T-cell (primary cell): ENCODE measurements at places on chromosomes 7 and 10.

GRCh38 chr10:76124280-76124679 lies 692.9 kb downstream of the LRMDA start:
- DNase-seq: no peak

DNA sequence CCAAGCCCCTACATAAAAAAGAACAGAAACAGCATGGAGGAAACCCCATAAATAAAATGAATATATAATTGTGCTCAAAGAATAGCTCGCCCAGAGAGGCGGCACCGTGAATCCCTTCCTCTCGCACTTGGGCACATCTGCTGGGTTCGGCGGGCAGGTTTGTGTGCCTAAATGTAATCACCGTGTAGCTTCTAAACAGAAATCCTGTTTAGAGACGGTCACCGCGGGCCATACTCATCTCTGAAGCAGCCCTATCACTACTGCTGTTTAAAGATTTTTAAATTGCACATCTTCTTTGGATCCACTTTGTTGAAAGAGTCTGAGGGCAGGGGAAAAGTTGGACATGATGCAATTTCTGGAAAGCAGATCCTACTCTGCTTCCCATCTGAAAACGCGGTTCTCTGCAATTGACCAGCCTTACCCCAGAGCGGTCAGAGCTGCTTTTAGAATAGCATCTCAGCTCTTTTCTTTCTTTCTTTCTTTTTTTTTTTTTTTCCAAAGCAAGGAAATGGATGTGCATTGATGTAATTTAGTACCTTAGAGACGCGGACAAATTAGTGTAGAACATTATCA lies 6.4 kb downstream of the DRGX start:
- DNase-seq: no peak

DNA sequence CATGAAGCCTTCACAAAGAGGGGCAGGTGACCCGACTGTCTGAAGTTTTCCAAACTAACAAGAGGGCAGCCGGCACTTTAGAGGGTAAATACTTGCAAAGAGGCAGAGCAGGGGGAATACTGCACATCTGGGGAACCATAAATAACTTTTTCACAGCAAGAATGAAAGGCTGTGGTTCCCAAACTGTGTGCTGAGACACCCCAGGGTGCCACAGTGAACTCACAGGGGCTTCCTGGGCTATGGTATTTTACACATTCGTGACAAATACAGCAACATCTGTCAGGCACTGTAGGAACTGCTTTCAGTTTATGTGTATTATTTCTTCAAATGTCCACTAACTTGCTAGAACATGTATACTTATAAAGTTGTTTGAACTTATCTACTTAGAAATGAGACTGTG lies 67.2 kb downstream of the TBXAS1 start:
- DNase-seq: no peak

DNA sequence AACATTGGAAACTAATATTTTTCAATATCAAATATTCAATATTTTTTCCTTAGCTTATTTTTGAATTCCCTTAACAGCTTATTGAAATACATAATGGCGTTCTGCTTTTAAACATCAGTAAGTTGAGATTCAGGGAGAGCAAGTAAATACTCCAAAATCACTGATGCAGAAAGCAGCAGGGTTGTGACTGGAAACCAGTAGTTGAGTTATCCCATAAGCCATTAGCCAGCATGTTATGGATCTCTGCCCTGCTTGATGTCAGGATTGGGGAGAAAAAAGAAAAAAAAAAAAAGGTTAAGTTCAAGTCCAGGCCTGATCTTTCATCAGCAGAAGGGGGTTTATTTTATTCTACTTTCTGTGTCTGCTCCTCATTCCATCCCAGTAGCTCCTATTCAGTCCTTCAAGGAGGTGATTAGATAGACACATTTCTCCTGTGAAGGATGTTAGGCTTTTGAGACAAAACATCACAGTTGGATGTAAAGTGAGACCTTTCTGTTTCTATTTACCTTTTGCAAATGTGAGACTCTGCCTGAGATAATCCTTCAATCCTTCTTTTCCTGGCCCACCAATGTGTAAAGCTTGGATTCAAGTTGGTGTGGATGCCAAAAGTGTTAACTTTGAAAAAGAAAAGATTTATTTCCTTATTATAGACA lies 110.9 kb upstream of the HDAC9 start:
- no peak for DNase-seq

DNA sequence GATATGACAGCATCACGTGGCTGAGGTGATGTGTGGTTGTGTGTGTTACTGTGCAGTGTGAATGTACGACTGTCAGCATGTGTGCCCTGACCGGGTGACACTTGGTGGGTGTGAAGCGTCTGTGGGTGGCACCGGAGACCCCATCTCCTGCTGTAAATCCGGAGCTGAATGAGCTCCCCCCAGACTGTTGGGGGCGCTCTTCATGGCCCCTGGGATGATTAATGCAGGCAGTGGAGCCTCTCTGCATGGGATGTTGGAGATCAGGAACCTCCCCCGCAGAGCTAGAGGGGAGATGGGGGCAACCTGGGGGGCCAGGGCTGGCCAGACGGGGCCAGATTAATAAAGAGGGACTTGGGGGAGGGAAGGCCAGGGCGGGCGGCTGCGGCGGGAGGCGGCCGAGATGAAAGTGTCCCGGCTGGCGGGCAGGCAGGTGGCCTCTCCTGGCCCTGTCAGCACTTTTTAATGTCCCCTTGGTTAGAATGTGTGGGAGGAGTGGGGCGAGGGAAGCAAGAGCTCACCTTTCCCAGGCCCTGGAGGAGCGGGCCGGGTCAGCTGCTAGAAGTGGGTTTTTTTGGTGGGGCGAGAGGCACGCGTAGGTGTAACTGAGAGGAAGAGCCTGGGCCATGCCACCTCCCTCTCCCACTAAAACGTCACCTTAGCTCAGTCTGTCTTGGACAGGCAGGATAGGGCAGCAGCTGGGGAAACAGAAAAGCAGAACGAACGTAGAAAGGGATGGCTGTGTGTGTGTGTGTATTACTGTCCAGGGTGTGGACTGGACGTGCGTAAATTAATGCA lies 34.1 kb downstream of the HIF1AN start:
- DNase-seq: no peak
